ENCODE measurements at places on chromosomes 13 and 19. TPM values are rescaled to one million over a fixed set of nuclear protein-coding genes. Genes with fewer than 3 reads are reported as not detected.

The CIC gene
- 90.6 TPM for total RNA-seq

The APOC1 gene
- total RNA-seq, result not detected

The PPP1R37 gene
- 18.3 TPM for total RNA-seq

The FFAR1 gene
- 0.23 TPM for total RNA-seq

The ZNF709 gene
- 1.6 TPM for total RNA-seq

The TICAM1 gene
- 27.5 TPM for total RNA-seq

DNA sequence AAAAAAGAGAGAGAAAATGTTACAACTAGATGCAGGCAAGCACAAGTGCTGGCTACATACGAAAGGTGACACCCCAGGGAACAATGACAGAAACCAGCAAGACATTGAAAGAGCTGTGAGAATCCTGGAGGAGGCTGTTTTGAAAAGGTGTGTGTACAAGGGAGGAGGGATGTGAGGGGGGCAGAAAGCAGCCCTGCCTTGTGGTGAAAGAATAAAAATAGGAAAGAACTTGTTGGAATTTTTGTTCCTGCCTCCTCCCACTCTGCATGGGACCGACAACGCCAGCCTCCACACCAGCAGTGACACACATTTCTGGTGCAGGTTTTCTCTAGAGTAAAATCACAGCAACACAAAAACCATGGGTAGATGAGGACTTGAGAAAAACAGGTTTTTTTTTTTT lies 1258.6 kb downstream of the PCDH9 start:
- DNase-seq, result no peak

DNA sequence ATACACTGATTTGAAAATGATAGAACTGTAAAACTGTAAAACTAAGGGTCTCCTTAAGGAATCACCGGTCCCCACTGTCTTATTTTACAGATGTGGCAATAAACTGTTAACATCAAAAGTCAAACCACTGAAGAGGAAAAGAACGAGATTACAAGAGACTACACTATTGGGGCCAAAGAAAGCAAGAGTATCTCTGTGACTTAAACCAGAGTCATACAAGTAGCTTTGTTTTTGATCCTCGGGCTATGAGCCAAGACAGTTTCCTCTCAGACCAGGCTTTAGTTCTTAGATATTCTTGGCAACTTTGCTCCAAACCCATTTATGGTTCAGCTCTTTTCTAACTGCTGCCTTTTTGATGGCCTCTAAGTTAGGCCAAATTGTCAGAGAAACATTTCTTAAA lies 113.8 kb downstream of the TBC1D4 start:
- DNase-seq, result no peak

- DNase-seq, result no peak
These were observed 165.6 kb downstream of the USP12 start for GRCh38 chr13:27005976-27006518.

GRCh38 chr19:6996810-6997209 lies 24.4 kb downstream of the MBD3L2B start:
- DNase-seq, result no peak

- DNase-seq, result no peak
These were observed 4.9 kb downstream of the ZNF878 start for GRCh38 chr19:12047868-12048267.

- no peak for DNase-seq
These were observed 26.9 kb downstream of the SIPA1L3 start for GRCh38 chr19:37933937-37934358.

- DNase-seq, result no peak
These were observed 31.9 kb downstream of the SGCG start for GRCh38 chr13:23212671-23213070.

DNA sequence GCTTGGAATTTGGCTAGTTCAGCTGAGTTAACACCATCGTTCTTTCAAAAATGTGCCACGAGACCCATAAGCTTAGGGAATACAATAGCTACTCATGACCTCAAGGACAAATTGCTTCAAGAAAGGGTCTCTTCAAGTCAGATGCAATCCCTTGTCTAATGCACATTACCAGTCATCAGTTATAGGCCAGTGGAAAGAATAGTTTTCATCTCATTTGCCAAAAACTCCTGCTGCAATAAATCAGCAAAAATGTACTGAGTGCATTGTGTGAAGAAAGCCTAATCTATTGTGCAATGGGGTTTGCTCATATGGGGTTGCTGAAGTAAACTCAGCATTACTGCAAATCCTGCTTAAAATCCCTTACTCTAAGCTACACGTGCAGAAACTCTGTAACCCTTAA lies 208.3 kb upstream of the NBEA start:
- DNase-seq, result no peak

GRCh38 chr19:5890099-5890498 lies 13.5 kb downstream of the NDUFA11 start:
- DNase-seq, result no peak

All from activated naive CD4-positive, alpha-beta T cell treated with anti-CD3 and anti-CD28 coated beads, Interleukin-2, amount 50 U/mL, for 72 hours (primary cell).